ENCODE measurements at places on chromosomes 7 and 10.

- no peaks in the 10 kb centered on the region for H3K36me3 ChIP-seq
- no peak overlapping the region for H3K27ac ChIP-seq
- H3K4me1 ChIP-seq: no peaks in the 10 kb centered on the region
- no peak overlapping the region for H3K4me3 ChIP-seq
- no peak for DNase-seq
Measured at GRCh38 chr10:8221451-8221850, 167.0 kb downstream of the GATA3 start.

GRCh38 chr10:34063592-34063991 lies 729.1 kb upstream of the NRP1 start:
- no peaks in the 10 kb centered on the region for H3K27me3 ChIP-seq

GRCh38 chr10:47243356-47243755 lies 56.6 kb upstream of the GDF10 start:
- no peak overlapping the region for H3K4me3 ChIP-seq
- H3K4me1 ChIP-seq: no peaks in the 10 kb centered on the region
- peaks cover 4% of the 10 kb centered on the region for H3K27me3 ChIP-seq
- DNase-seq: no peak

GRCh38 chr7:133650487-133651300 lies 397.8 kb downstream of the EXOC4 start:
- no peaks in the 10 kb centered on the region for H3K27me3 ChIP-seq
- peak overlapping the region; percentile 52 for H3K27ac ChIP-seq
- peak; percentile 8 for DNase-seq
- no peaks in the 10 kb centered on the region for H3K36me3 ChIP-seq

- DNase-seq: peak; percentile 0
- H3K27ac ChIP-seq: no peak overlapping the region
- no peaks in the 10 kb centered on the region for H3K27me3 ChIP-seq
- no peaks in the 10 kb centered on the region for H3K36me3 ChIP-seq
- H3K4me3 ChIP-seq: no peak overlapping the region
Measured at GRCh38 chr7:118245267-118246040, 20.9 kb downstream of the ANKRD7 start.

GRCh38 chr10:7622969-7623368 lies 43.8 kb downstream of the ITIH5 start:
- no peak for DNase-seq
- 0 out of 2 replicates have a peak, but pooled peaks cover 3% of the 10 kb centered on the region for H3K4me1 ChIP-seq
- H3K36me3 ChIP-seq: no peaks in the 10 kb centered on the region
- no peak overlapping the region for H3K27ac ChIP-seq
- no peak overlapping the region for H3K4me3 ChIP-seq

DNA sequence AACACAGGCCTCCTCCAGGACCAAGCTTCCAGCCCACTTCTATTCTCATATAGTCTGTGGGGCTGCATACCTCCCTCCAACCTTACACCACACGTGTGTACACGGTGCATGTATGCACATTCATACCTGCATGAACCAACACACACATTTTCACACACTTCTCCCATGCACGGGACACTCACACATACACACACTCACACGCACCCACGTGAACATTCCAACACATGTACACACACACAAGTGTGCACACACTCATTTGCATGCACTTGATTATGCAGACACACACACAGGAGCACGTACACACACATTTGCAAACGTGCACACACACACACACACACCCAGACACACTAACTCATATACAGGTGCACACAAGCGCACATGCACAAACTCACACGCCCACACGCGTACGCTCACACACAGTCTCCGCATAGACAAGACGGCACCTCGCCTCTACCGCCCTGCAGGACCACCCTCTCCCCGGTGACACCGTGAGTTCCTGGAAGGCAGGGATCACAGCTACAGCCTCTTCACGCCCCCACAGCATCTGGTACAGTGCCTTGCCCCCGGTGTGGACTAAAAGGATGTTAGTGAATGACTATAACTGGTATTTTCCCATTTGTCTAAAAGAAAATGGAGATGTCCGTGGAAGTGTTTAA lies 263.8 kb downstream of the PTPRN2 start:
- no peaks in the 10 kb centered on the region for H3K4me1 ChIP-seq
- H3K4me3 ChIP-seq: no peak overlapping the region
- no peak overlapping the region for H3K27ac ChIP-seq
- no peak for DNase-seq
- H3K36me3 ChIP-seq: no peaks in the 10 kb centered on the region

DNA sequence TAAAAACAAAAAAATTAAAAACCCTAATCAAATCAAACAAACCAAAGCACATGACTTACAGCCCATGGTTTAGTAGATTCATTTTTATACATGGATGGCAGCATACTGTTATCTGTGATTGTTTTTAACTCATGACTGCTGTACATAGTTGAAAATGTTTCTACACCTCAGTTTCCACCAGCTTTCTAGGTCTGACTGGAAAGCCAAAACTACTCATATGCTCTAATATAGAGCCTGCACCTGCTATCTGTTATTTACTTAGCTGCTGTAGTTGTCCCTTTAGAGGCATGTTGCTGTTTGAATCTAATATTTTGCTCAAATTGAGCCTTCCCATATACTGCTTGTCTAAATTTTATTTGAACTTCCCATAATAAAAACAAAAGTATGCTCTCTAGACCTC lies 289.9 kb upstream of the LRRN3 start:
- no peaks in the 10 kb centered on the region for H3K27me3 ChIP-seq
- H3K4me1 ChIP-seq: no peaks in the 10 kb centered on the region
- no peak overlapping the region for H3K4me3 ChIP-seq
- no peak for DNase-seq

GRCh38 chr10:88386821-88387773 lies 196.0 kb downstream of the RNLS start:
- H3K4me1 ChIP-seq: peaks cover 10% of the 10 kb centered on the region
- H3K36me3 ChIP-seq: no peaks in the 10 kb centered on the region
- peak; percentile 60 for DNase-seq

DNA sequence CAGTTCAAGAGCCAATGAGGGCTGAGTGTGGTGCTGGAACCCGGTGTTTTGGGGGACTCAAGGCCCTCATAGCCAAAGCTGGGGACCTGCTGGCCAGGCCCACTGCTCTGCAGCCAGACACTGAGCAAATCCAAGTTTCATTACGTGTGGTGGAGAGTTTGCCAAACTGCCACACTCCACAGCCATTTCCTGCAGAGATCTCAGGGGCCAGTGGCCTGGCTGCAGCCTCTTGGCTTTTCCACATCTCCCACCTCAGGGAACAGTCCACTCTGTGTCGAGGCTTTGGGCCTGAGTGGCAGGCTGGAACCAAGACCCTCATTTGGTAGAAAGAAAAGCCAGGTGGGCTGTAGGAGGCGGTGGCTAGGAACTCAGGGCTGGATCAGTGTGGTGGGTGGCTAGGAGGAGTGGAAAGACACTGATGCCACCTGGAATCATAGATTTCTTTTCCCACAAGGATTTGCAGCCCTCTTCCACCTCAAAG lies 3.2 kb downstream of the HOXA11 start:
- H3K27me3 ChIP-seq: no peaks in the 10 kb centered on the region
- H3K4me3 ChIP-seq: no peak overlapping the region
- peak; percentile 53 for DNase-seq
- no peaks in the 10 kb centered on the region for H3K36me3 ChIP-seq
- H3K4me1 ChIP-seq: peaks cover 39% of the 10 kb centered on the region

DNA sequence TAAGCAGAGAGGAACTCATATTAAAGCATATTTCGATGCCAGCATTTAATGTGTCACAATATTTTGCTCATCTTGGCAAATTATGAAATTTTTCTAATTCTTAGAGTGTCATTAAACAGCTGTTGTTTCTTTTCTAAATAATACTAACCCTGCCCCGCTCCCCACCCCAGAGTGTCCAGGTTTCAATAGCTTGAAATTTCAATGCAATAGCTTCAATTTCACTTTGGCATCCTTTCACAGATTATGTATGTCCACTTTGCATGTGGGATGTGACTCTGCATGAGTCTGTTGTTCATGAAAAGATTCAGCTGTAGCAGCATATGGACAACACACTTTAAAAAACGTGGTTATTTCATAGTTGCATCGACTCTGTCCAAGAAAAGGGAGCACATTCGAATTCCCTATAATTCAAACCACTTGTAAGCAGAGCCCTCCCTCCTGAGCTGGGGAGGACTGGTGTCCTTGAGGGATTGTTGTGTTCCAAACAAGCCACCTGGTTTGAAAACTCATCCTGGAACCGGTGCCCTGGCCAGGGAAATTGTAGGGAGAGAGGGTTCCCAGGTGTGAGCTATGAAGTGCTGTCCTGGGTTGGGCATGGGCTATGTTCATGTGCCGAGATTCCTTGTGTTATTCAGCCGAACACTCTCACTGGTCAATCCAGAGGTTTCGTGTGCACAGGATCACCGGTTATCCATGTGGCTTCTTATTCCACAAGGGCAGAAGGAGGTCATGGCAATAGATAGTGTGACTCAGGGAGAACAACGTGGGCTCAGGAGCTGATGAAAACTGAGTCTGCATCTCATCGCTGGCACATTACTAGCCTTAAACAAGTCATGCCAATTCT lies 64.6 kb upstream of the CREB5 start:
- H3K4me3 ChIP-seq: peak overlapping the region; percentile 38
- peak overlapping the region; percentile 85 for H3K27ac ChIP-seq
- DNase-seq: peak; percentile 94
- H3K36me3 ChIP-seq: no peaks in the 10 kb centered on the region
- H3K27me3 ChIP-seq: no peaks in the 10 kb centered on the region

- no peak for DNase-seq
- H3K4me1 ChIP-seq: peaks cover 13% of the 10 kb centered on the region
- no peak overlapping the region for H3K27ac ChIP-seq
- no peaks in the 10 kb centered on the region for H3K27me3 ChIP-seq
Measured at GRCh38 chr10:24331457-24331856, 122.5 kb downstream of the KIAA1217 start.

DNA sequence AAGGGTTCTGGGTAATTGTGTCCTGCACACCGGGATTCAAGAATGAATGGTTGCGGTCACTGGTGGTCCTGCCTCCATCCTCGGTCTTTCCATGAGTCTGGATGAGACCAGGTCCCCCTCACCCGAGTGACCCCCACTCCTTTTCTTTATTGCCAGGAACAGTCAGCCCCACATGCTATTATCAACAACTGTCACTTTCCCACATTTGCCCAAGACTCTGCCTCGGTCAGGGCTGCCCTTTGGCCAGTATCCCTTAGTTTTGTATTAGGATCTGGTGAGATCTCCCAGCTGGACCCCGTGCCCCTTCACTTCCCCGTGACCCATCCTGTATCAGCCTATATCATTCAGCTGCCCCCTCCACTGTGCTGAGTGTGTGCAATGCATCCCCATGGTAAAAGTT lies 288.3 kb downstream of the ADARB2 start:
- H3K4me3 ChIP-seq: no peak overlapping the region
- no peak overlapping the region for H3K27ac ChIP-seq
- DNase-seq: no peak
- H3K36me3 ChIP-seq: no peaks in the 10 kb centered on the region
- H3K27me3 ChIP-seq: no peaks in the 10 kb centered on the region

- peak overlapping the region; percentile 60 for H3K27ac ChIP-seq
- no peak overlapping the region for H3K4me3 ChIP-seq
- no peaks in the 10 kb centered on the region for H3K27me3 ChIP-seq
- no peaks in the 10 kb centered on the region for H3K36me3 ChIP-seq
- H3K4me1 ChIP-seq: peaks cover 28% of the 10 kb centered on the region
Measured at GRCh38 chr10:74917481-74918077, 91.2 kb downstream of the KAT6B start.

DNA sequence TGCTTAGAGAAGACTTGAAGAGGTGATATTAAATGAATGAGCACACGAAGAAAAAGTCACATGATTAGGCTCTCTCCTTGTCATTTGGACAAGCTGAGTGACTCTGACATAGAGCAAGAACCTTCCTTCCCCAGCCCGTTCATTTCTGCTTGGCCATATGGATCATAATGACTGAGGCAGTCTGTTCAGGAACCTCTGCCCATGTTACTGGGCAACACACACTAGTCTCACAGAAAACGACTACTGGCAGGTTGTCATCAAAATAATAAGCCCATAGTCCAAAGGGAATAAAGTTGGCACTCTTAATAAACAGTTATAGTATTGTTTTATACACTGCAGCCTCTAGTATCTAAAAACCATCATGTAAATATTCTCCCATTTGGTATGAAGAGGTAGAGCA lies 635.0 kb downstream of the REEP3 start:
- H3K4me3 ChIP-seq: no peak overlapping the region
- no peaks in the 10 kb centered on the region for H3K4me1 ChIP-seq
- H3K27me3 ChIP-seq: no peaks in the 10 kb centered on the region
- no peaks in the 10 kb centered on the region for H3K36me3 ChIP-seq
- no peak for DNase-seq

GRCh38 chr7:43430411-43430810 lies 152.5 kb upstream of the STK17A start:
- no peak overlapping the region for H3K27ac ChIP-seq
- no peak overlapping the region for H3K4me3 ChIP-seq
- H3K36me3 ChIP-seq: no peaks in the 10 kb centered on the region
- DNase-seq: peak; percentile 6
- H3K4me1 ChIP-seq: 0 out of 2 replicates have a peak, but pooled peaks cover 4% of the 10 kb centered on the region

- no peak overlapping the region for H3K27ac ChIP-seq
- no peak for DNase-seq
- peaks cover 36% of the 10 kb centered on the region for H3K36me3 ChIP-seq
- H3K27me3 ChIP-seq: no peaks in the 10 kb centered on the region
- no peak overlapping the region for H3K4me3 ChIP-seq
- H3K4me1 ChIP-seq: peaks cover 7% of the 10 kb centered on the region
Measured at GRCh38 chr7:140121326-140121725, 55.5 kb downstream of the KDM7A start.

- peaks cover 9% of the 10 kb centered on the region for H3K4me1 ChIP-seq
- H3K36me3 ChIP-seq: peaks cover 13% of the 10 kb centered on the region
- H3K27ac ChIP-seq: no peak overlapping the region
- no peaks in the 10 kb centered on the region for H3K27me3 ChIP-seq
Measured at GRCh38 chr10:48470115-48470892, 134.6 kb downstream of the ARHGAP22 start.

DNA sequence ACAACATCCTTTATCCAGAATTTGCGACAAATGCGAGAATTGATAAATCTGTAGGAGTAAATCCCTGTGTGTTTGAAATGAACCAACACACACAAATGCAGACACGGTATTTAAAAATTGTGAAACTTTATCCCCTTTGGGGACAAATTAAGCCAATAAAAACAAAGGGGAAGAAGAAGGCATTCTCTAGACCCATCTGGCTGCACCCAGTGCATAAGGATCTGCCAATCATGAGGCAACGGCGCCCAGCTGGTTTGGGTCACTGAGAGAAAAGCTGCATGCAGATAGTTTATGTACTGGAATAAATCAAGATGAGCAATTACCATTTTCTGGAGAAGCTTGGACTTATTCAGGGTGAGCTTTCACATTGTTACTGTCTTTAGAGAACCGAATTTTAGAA lies 45.7 kb downstream of the VAX1 start:
- no peaks in the 10 kb centered on the region for H3K36me3 ChIP-seq
- no peak overlapping the region for H3K4me3 ChIP-seq
- H3K27ac ChIP-seq: no peak overlapping the region
- H3K27me3 ChIP-seq: peaks cover 10% of the 10 kb centered on the region
- no peaks in the 10 kb centered on the region for H3K4me1 ChIP-seq
- DNase-seq: no peak

DNA sequence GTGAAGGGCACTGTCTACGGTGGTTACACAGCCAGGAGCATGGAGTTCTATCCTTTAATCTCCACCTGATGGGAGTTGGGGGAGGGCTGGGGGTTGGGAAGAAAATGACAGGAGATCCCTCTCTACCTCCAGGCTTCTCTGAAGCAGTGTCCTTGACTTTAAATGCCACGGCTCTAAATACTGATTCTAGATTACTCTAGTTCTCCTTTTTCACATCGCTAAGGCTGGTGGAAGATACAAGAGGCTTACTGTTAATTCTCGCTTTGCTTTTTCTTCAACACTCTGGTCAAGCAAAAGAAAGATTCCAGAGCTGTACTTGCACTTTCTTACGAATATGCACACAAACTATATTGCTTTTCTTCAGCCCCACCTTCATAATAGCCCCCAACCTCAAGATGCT lies 30.5 kb downstream of the ARL3 start:
- DNase-seq: no peak
- H3K27me3 ChIP-seq: no peaks in the 10 kb centered on the region
- no peak overlapping the region for H3K27ac ChIP-seq
- no peaks in the 10 kb centered on the region for H3K36me3 ChIP-seq
- H3K4me3 ChIP-seq: no peak overlapping the region
